Fibroblast of mammary gland (primary cell): ENCODE measurements at places on chromosomes 5 and 9.

GRCh38 chr5:119019949-119020348, 31.6 kb upstream of the DTWD2 start:
- DNase-seq = no peak

GRCh38 chr5:175337680-175338079, 106.3 kb downstream of the DRD1 start:
- no peak for DNase-seq

DNA sequence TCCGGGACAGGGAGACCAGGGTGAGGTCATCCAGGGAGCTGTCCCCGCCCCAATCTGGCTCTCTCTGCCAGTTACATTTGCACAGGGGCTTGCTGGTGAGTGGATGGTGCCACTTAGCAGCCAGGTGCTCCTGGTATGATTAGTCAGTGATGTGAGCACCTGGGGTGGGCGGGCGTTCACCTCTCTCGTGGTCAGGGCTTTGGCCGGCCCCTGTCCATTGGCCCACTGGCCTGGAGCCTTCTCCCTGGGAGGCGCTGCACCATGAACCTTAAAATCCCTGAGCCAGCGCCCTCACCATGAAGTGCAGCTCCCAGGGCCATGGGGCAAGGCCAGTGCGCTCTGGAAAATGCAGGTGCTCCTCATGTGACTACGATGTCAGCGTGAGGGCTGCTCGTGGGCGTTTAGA, 2.0 kb downstream of the NKD2 start:
- DNase-seq = no peak

DNA sequence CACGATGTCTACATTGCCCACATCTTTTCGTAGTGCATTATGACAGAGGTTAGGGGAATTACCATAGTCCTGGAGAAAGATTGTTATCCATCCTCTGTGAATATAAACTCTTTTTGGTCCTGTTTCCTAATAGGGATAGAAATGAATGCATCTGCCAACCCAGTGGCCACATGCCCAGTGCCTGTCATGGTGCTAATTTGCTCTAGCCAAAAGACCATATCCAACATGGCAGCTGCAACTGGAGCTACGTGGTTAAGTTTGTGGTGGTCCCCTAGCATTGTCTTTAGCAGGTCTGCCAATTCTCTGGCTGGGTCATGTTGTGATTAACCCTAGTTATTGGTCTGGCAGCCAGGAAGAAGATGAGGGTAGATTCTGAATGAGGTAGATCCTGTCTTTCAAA, 87.5 kb downstream of the FGF18 start:
- no peak for DNase-seq

DNA sequence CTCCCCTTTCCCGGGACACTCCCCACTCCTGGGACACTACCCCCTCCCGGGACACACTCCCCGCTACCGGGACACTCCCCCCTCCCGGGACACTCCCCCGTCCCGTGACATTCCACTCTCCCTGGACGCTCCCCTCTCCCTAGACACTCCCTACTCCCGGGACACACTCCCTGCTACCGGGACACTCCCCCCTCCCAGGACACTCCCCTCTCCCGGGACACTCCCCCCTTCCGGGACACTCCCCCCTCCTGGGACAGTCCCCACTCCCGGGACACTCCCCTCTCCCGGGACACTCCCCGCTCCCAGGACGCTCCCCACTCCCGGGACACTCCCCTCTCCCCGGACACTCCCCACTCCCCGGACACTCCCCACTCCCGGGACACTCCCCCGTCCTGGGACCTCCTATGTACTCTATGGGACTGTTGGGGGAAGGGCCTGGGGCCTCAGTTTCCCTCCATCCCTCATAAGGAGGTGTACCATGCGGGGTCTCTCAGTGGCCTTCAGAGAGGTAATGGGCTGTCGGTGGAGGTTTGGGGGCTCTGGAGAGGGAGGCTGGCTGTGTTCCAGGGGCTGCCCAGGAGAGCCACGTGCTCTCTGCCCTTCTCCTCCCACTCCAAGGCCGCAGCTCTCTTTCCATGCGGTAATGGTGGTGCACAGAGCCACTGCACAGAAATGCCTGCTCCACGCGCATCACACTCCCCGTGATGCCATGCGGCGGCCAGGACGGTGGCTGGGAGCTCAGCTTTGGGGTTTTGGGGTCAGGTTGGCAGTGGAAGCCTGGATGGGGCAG, 96.2 kb downstream of the RXRA start:
- DNase-seq = no peak

DNA sequence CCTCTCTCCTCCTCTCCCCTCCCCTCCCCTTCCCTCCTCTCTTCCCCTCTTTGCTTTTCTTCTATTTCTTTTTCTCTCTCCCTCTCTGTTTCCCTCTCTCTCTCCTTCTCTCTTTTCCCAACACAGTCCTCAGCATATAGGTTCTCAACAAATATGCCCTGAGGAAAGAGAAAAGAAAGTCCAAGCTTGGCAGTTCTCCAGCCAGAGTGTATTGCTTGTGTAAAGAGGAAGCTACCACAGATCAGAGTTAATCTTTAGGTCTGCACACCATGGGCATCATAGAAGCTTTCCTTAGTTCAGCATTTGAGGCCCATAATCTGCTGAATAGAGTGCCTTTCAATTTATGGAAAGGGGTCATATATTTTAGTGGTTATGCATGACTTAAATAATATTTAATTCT, 382.8 kb upstream of the WWC1 start:
- no peak for DNase-seq

GRCh38 chr5:80142996-80143395, 107.8 kb downstream of the THBS4 start:
- no peak for DNase-seq

GRCh38 chr5:125120012-125120411, 373.6 kb upstream of the ZNF608 start:
- DNase-seq = no peak

DNA sequence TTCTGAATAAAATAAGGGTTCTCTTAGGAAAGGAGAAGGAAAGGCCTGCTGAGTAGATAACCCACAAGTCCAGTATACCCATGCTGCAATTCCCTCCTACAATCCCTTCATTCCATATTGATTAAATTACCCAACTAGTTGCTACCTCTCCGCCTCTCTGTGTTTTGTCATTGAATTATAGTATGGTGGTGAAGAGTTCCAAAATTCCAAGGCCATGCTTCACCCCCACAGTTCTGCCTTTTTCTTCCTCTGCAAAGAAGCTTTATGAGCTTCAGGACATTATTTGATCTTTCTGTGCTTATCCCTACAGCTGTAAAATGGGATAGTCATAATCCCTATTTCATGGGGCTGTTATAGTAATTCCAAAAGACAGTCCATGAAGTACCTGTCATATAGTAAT, 215.6 kb downstream of the ACTL7B start:
- DNase-seq = peak; percentile 51

DNA sequence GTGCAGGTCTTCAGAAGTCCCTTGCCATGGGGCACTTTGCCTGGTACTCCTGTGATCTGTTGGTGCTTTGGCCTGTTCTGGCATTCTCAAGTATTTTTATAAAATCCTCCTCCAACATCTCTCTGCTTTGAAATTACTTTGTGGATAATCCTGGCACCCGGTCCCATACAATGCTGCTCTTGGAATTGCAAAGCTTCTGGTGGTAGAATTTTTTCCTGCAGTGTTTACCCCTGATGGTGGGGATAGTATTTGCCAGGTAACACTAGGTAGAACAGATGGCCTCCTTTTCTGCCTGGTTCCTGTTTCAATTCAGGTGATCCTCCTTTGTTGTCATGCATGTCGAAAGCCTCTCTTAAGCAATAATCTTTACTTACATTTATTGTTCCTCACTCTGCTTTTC, 109.8 kb upstream of the ATP10B start:
- no peak for DNase-seq

DNA sequence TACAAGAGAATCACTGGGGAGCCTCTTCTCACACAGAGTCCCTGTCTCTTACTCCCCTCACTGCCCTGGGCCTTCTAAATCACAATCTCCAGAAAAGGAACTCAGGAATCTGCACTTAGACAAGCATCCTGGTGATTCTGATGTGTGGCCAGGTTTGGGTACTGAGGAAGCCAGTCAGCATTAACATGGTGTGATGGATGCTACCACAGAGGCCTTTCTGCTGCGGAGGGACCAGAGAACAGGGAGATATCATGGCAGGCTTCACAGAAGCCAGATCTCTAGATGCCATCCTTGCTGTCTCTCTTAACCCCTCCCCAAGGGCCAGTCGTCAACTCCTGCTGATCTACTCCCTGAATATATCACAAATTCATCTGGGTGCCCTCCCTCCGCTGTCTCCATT, 1.6 kb downstream of the ANKS6 start:
- no peak for DNase-seq

DNA sequence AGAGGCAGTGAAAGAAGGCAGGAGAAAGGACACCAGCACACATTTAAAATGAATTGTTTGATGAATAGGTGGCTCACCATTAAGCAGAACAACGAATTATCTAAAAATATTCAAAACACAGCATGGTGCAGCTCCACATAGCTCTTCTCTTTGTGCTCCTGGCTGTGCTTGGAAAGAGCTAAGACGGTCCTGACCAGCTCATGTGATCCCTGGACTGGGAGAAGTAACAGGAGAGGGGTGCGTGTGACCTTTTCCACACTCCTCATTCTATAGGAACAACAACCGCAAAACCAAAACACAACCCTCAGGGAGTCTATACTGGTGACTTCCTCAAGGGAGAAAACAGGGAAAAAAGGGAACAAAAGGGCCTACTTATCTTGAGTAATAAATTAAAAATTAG, 140.5 kb downstream of the DIRAS2 start:
- DNase-seq = no peak

GRCh38 chr9:98883276-98883675, 60.4 kb upstream of the COL15A1 start:
- DNase-seq = no peak

GRCh38 chr5:37710965-37711364, 128.9 kb downstream of the GDNF start:
- peak; percentile 40 for DNase-seq

GRCh38 chr9:38186404-38187115, 117.5 kb upstream of the SHB start:
- no peak for DNase-seq

GRCh38 chr5:116389601-116390000, 185.0 kb downstream of the SEMA6A start:
- peak; percentile 33 for DNase-seq

- no peak for DNase-seq
Observed at GRCh38 chr9:5884191-5884590, 6.5 kb upstream of the MLANA start.

GRCh38 chr5:145682197-145682899, 152.8 kb downstream of the PRELID2 start:
- DNase-seq = no peak

GRCh38 chr5:41057231-41057630, 13.9 kb downstream of the MROH2B start:
- DNase-seq = no peak

DNA sequence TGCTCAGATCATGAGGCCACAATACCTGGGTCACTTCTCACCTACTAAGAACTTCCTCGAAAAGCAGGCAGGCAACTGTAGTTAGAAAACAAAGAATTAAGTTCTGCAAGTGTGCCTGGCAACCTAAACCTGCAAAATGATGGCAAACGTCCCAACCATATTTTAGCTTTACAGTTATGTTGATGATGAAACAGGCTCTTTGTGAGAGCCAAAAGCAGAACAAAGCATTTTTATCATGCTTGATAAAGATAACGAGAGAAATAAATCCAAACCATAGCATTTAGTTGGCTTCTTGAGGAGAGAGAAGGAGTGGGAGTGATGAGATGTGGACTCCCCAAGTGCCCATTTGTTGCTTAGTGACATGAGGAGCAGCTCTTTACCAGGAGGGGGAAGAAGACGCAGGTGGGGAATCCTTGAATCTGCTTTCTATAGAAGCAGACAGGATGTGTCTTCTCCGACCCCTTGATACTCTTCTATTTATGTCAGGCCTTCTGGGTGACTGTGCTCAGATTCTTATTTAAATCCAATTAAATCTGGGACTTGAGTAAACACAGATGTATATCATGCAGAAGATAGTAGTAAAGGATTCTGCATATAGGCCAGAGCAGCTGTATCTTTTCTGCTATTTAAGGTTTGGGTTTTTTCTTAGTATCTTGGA, 221.2 kb downstream of the TMEM167A start:
- no peak for DNase-seq

GRCh38 chr5:96597438-96598020, 64.6 kb upstream of the CAST start:
- DNase-seq = peak; percentile 84

DNA sequence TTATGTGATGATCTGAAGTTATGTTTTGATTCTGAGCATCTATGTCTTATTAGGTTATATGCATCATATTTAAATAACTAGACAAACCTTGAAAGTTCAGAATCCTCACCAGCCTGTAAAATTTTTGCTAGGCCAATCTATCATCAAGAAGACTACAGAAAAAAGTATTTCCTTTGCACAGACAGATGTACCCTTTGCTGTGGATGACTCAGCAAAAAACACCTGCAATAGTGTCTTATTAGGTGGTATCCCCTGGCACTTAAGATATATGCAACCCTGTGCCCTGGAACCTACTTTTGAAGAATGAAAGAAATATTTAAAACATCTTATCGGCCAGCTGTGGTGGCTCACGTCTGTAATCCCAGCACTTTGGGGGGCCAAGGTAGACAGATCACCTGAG, 130.6 kb downstream of the SLF1 start:
- no peak for DNase-seq

GRCh38 chr9:99516657-99517049, 294.6 kb downstream of the SEC61B start:
- DNase-seq = no peak

DNA sequence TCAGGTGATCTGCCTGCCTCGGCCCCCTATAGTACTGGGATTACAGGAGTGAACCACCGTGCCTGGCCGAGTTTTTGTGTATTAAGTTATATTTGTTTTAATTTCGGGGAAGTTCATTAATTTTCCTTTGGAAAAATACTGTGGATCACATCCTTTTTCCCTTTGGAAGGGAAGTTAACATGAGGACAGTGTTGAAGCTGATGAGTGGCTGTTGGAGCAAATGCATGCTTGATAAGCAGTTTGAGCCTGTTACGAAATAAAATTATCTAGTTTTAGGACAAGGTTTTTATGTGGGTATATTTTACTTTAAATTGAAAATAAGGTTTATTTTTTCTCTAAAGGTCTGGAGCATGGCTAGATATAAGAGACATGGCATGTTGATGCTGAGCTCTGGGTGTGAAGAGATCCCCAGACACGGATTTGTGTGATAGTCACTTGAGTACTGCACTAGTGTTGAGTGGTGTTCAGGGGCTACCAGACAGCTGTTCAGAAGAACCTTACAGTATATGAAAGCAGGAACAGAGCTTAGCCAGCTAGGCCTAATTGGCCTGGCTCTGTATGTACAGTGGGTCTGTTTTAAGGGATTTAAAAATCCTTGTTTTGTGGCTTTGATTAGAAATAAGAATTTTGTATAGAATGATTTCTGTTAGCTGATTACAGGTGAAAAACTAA, 17.4 kb downstream of the LMNB1 start:
- no peak for DNase-seq

DNA sequence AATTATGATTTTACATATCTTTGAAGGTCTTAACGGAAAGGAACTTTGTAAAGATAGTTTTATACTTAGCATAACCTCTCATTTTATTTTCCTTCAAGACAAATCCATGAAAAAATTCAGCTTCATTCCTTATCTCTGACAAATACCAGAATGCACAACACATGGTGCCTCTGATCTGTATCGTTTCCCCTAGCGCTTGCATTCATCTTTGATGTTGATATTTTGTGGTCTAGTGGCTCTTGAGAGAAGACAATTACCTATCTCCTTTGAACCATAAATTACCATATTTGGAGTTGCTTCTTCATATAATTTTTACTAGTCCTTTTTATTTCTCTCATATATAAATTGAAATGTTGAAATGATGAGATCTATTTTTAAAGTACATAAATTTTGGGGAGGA, 551.3 kb downstream of the PDE4D start:
- no peak for DNase-seq

- peak; percentile 99 for DNase-seq
Observed at GRCh38 chr9:19161257-19162025, 34.1 kb upstream of the PLIN2 start.

- DNase-seq = no peak
Observed at GRCh38 chr5:56827924-56828323, 12.6 kb downstream of the MAP3K1 start.
